ENCODE measurements at places on chromosomes 1 and 21.
A peak's percentile ranks its signal among the peaks of the same experiment; 100 is the strongest.

GRCh38 chr1:203338335-203339036 is 12.4 kb downstream of the FMOD start:
- peak; percentile 35 for DNase-seq

DNA sequence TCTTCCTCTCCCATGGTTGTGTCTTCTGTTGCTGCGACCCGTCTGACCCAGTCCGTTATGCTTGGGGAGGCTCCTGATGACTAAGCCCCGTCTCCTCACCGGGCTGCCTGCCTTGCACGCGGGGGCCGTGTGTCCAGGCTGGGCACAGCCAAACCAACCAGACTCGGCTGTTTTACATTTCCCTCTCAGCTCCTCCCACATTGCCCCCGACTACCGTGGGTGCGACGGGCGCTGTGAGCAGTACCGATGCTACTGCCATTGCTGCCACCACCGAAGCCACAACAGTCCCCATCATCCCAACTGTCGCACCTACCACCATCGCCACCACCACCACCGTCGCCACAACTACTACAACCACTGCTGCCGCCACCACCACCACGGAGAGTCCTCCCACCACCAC is 46.0 kb upstream of the CNTN2 start:
- no peak for DNase-seq

- no peak for DNase-seq
These were observed 109.6 kb downstream of the CRYAA start for GRCh38 chr21:43278359-43278758.

- DNase-seq: no peak
These were observed 437.7 kb upstream of the KAZN start for GRCh38 chr1:14160781-14161180.

- DNase-seq: no peak
These were observed 8.5 kb upstream of the CD247 start for GRCh38 chr1:167526667-167527383.

- no peak for DNase-seq
These were observed at the start of gene ZBTB18 for GRCh38 chr1:244050835-244051444. TSS of gene ZBTB18 (plus strand) at chr1:244051283. CDS start at chr1:244051432, 149 bp downstream.

GRCh38 chr1:125085720-125086591 is 3901.2 kb downstream of the SRGAP2C start:
- DNase-seq: no peak

Measured in stimulated activated CD4-positive, alpha-beta T cell treated with anti-CD3 and anti-CD28 coated beads, TNF-alpha, amount 100 ng/mL, for 48 hours (primary cell).